ENCODE measurements at places on chromosomes 2 and 18. TPM values are rescaled to one million over a fixed set of nuclear protein-coding genes. Genes with fewer than 3 reads are reported as not detected.

GRCh38 chr2:84449055-84449454, 10.0 kb downstream of the SUCLG1 start:
- DNase-seq: no peak

DNA sequence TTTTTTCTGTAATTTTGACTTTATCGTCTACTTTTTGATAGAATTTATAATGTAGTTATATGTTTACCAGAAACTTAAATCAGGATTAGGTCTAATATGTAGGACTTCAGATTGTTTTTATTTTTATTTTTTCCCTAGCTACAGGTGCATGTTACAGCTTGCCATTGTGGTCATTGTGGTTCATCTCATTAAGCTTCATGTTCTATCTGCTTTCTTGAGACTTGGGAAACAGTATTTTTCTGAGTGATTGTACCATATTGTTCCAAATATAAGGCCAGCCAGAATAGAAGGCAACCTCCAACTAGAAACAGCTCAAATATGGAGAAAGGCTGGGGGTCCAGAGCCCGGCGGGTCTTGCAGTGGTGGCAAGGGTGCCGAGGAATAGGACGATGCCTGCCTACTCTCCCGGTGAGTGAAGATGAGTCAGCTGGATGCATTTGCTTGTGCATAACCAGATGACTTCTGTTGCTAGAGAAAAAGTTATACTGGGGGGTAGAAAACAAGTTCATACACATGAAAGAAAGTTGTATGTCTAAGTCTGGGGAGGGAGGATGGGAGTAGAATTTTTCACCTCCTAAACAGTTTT, 188.4 kb downstream of the CCDC85A start:
- DNase-seq: no peak

- DNase-seq: no peak
Observed at GRCh38 chr2:85431570-85432205, 13.2 kb downstream of the SH2D6 start.

- DNase-seq: no peak
Observed at GRCh38 chr2:196449083-196449482, 190.4 kb upstream of the CCDC150 start.

DNA sequence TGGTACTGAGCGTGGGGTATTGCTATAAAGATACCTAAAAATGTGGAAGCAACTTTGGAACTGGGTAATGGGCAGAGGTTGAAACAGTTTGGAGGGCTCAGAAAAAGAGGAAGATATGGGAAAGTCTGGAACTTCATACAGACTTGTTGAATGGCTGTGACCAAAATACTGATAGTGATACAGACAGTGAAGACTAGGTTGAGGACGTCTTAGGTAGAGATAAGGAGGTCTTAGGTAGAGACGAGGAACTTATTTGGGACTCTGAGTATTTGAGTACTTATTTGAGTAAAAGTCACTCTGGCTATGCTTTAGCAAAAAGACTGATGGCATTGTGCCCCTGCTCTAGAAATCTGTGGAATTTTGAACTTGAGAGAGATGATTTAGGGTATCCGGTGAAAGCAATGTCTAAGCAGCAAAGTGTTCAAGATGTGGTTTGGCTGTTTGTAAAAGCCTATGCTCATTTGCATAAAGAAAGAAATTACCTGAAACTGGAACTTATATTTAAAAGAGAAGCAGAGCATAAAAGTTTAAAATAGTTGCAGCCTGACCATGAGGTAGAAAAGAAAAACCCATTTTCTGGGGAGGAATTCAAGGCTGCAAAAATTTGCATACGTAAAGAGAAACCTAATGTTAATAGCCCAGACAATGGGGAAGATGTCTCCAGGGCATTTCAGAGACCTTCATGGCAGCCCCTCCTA, 219.6 kb downstream of the PDE1A start:
- no peak for DNase-seq

DNA sequence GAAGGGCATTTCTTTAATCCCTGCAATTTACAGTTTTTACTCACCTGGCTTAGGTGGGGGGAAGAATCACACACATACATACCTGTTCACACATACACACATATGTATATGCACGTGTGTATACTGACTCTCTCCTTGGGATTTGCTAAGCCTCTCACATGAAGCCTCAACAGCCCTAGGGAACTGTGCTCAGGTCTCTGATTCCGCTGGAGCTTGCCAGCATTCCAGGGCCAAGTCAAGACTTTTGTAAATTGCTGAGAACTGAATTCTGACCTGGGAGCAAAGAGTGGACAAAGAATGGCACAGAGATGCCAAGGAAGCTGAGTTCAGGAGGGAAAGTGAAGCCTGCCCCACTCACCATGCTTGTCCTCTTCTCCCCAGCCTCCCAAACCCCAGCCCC, 177.3 kb downstream of the TMEM247 start:
- DNase-seq: no peak

DNA sequence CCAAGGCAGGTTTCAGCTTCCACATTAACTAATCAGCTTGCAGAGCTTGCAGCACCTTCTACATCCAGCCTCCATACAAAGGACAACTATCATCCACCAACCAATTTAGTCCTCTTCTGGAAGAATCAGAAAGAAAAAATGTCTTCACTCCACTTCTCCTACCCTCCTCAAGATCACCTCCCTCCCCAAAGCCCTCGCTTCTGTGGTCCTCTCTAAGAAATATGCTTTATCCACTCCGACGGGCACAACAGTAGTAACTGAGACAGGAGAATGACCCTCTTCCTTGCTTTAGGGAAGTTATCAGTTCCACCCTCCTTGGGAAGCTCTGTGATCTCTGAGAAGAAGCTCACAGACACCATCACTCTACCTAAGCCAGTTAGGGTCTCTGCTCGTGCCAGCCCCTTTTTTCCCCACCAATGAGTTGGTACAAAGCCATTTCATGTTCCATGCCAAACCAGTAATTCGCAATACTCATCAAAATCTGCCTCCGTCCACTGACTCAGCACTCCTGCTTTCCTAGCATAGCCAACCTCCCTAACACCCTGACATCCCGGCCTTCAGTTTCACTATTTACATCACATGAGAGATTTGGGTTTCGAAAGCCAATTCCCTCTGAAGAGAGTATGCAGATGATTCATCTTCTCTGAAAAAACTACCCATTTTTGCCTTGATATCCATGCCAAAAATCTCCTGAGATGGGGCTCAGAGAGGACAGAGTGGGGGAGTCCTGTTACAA, 114.1 kb upstream of the PKDCC start:
- no peak for DNase-seq

DNA sequence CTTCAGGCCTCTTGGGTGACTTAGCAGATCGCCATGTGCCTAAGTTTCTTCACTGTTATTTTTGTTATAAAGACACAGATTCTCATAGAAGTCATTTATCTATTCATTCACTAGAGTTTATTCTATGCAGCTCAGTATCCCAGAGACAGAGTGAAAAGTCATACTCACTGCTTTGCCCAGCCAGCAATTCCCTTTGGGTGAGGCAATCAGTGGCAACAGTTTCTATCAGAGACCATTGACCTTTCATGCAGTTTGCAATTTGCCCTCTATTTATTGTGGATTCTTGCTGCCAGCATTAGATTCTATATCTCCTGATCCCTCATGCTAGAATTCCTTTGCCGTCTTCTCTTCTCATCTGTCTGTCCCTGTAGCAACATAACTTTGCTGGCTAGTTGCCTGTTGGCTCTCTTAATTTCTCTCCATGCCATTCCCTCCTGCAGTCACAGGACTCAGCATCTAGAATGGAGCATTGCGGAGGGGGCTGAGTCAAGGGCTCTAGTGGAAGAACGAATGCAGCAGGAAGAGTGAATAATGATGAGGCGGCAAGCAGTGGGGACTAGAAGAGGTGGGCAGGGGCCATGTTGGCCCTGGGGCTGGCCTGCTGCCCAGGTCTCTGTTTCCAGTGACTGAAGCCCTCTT, 12.2 kb downstream of the SLC9A4 start:
- no peak for DNase-seq

DNA sequence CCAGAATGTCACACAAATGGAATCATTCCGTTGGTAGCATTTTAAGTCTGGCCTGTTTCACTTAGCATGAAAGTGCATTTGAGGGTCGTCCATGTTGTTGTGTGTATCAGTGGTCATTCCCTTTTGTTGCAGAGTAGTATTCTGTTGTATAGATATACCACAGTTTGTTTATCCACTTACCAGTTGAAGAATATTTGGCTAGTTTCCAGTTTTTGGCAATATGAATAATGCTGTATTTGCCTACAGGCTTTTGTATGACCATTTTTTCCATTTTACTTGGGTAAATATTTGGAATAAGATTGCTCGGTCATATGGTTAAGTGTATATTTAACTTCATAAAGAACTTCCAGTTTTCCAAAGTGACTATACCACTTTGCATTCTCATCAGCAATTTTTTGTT, 100.0 kb upstream of the ALPP start:
- no peak for DNase-seq

DNA sequence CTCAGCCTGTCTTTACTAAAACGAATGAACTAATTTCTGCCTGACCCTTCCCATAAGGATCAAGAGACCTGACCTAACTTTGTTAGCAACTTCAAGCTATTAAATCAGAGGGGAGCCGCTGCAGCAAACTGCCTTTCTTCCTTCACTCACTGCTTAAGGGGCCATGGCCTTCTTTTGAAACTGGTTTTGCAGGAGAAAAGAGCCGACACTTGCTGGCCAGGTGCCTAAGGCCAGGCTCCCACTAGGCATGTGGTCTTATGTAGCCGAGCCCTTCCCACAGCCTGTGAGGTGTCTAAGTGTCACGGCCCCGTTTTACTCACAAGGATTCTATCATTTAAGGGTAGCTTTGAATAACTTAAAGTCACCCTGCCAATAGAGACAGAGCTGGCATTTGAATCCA, 130.8 kb downstream of the ZNF236 start:
- no peak for DNase-seq

- no peak for DNase-seq
Observed at GRCh38 chr2:171479154-171479814, 43.0 kb upstream of the CYBRD1 start.

- peak; percentile 48 for DNase-seq
Observed at GRCh38 chr2:207796585-207797350, 27.1 kb upstream of the FZD5 start.

- DNase-seq: no peak
Observed at GRCh38 chr2:7019191-7019590, 102.0 kb downstream of the RNF144A start.

- DNase-seq: no peak
Observed at GRCh38 chr2:21423854-21424253, 300.1 kb downstream of the TDRD15 start.

DNA sequence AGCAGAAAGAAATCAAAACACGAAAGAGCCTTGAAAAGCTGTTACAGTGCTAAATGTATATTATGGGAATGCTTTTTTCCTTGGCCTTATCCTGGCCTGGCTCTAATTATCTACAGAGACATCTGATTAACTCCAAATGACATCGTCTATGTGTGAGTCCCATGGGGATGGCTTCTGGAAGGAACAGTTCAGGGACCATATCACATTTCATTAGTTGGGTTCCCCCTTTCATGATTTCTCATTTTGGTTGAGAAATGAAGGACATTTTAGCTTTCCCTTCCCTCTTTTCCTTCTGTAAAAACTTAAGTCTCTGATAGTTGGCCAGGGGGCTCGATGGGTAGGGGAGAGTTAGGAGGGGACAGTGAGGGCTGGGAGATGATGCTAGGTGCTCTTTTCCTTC, 116.7 kb downstream of the PRKCE start:
- no peak for DNase-seq

DNA sequence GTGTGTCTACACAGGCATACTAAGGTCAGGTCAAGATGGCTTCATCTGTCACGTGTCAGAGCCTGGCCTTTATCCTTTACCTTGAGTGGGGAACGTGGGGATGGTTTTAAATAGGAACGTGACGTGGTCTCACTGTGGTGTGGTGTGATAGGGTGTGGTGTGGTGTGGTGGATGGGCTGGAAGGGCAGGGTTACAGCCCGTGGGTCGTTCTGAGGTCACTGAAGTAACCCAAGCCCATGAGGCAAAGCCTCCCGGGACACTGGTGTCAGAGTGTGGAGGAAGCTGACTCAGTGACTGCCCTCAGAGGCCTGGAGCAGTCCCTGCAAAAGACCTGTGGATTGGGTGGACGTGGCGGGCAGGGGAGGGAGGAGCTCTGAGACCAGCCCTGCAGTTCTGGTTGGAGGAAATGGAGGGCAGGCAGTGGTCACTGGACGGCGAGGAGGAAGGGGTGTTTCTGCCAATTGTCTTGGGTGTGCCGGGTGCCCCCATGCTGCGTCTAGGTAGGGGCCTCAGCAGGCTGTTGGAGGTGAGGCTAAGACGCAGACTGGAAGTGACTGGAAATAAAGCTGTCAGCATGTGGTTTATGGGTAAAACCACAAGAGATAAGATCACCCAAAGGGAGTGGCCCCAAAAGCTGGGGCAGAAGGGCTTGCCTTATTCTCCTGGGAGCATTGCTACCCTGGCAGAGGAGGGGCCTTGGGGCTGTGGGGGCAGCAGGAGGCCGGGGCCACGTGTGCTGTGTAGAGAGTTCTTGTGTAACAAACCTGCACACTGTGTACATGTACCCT, 84.8 kb downstream of the SH3RF3 start:
- no peak for DNase-seq

DNA sequence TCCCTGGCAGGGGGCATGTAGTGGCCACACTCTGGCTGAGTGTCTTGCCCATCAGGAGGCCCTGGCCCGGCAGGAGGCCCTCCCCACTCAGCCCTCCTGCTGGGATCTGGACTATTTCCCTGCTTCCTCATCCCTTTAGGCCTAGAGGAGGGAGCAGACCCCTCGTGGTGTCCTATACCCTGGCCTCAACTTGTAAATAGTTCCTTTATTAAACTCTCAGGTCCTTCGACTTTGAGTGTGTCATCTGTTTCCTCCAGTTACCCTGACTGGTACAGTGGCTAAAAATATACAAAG, 166.7 kb upstream of the GLI2 start:
- no peak for DNase-seq

DNA sequence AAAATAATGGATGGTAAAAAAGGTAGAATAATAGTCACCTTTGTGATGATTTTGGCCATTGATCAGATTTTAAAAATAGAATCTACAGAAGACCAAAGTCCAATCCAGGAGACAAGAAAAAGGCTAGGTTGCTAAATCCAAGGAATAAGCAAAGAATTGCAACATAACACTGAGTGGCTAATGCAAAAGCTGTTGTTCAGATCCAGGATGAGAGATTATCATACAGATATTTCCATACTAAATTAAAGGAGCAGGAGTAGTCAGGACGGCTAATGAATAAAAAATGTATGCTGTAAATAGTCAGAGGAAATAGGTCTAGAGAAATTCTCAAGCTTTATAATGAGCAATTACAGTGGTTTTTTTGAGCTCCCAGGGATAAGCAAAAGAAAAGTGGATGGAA, 745.9 kb upstream of the ACVR2A start:
- no peak for DNase-seq

GRCh38 chr2:126963390-126963789, 64.7 kb downstream of the TEX51 start:
- no peak for DNase-seq

DNA sequence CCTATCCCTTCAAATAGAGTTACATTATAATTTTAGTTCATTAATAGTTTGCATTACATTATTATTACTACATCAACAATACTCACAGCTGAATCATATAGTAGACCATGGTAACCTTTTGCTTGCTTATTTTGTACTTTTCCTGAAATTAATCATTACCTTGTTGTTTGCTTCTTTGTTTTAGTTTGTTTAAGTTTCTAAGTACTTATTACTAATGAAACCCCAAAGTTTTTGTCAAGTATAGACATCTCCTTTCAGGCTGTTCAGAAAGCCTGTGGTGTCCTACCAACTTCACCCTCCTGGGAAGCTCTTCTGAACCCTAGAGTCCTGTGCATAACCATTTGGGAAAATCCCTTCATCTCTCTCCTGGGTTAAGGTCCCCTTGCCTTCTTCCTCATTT, 43.5 kb upstream of the LAPTM4A start:
- DNase-seq: no peak

SULT1C4 gene
- 52.1 TPM for polyA plus RNA-seq

ZNF521 gene
- polyA plus RNA-seq: 31.2 TPM

ZFP36L2 gene
- polyA plus RNA-seq: 94.6 TPM

ABCG5 gene
- 0.40 TPM for polyA plus RNA-seq

ANAPC1 gene
- polyA plus RNA-seq: 31.6 TPM

TUBA3E gene
- not detected for polyA plus RNA-seq

ALPG gene
- polyA plus RNA-seq: not detected

XIRP2 gene
- not detected for polyA plus RNA-seq
